ENCODE measurements at places on chromosomes 11 and 22.
A peak's percentile ranks its signal among the peaks of the same experiment; 100 is the strongest.

GRCh38 chr11:76243193-76243956, 37.1 kb upstream of the WNT11 start:
- DNase-seq = peak; percentile 34

GRCh38 chr11:12331239-12331874, 46.0 kb upstream of the PARVA start:
- DNase-seq = peak; percentile 83

DNA sequence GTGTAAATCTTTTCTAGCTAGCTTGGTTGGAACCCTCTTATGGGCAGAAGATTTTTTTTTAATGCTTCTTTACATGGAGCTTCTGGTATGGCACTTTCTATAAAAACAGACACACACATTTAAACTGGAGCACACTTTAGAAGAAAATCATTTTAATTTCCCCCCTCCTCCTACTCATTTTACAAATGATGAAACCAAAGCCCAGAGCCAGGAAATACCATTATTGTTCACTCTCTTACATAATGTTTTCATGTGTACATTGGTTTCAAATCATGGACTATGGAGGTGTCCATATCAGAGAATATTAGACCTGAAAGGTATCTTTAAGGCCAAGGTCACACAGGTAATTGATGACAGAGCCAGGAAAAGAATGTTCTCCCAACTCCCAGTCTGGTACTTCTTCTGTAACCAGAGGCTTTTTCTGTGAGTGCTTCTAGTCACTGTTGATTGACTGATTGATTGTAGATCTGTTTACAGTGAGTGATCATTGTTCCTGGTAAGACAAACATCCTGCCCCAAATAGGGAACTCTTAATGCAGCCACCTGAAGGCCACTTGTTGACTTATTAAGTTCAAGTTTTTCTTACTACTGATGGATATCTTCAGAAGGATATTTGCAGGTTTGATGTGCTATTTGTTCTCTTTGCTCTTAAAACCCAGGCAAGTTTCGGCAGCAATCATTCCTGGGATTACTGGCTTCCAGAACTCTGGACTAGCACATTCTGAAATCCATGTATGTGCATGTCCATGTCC, 26.8 kb upstream of the ME3 start:
- no peak for DNase-seq

- DNase-seq = no peak
Observed at GRCh38 chr11:86211619-86212018, 32.9 kb upstream of the EED start.

DNA sequence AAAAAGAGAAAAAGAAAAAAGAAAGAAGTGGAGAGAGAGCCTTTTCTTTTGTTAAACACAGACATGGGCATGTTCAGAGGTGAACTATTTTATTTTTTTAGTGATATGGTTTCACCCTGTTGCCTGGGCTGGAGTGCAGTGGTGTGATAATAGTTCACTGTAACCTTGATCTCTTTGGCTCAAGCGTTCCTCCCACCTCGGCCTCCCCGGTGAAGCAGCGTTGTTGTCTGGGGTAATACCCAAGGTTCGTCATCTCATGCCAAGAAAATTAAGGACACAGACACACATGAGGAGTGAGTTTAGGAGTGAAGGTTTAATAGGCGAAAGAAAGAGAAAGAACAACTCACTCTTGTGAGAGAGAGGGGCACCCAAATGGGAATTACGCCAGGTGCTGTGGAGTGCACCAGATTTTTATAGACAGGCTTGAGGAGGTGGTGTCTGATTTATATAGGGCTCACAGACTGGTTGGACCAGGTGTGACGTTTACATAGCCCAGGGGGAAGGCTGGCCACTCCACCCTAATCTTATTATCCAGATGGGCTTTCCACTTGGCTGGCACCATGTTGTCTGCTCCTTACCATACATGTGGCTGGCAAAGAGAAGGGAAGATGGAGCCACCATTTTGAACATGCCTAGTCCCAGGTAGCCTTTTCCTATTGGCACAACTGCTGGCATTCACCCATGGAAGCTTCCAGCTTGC, 42.3 kb downstream of the GRAMD1B start:
- no peak for DNase-seq

- DNase-seq = no peak
Observed at GRCh38 chr22:38618682-38619081, 37.5 kb downstream of the FAM227A start.

- DNase-seq = no peak
Observed at GRCh38 chr11:23473782-23474181, 613.5 kb upstream of the CCDC179 start.

All from left hindlimb (tissue), 1 donor.